HCT116 (cell line): ENCODE measurements at places on chromosomes 6 and 20.

GRCh38 chr6:110689275-110689935 is 125.9 kb downstream of the CDK19 start:
- DNase-seq, result no peak

DNA sequence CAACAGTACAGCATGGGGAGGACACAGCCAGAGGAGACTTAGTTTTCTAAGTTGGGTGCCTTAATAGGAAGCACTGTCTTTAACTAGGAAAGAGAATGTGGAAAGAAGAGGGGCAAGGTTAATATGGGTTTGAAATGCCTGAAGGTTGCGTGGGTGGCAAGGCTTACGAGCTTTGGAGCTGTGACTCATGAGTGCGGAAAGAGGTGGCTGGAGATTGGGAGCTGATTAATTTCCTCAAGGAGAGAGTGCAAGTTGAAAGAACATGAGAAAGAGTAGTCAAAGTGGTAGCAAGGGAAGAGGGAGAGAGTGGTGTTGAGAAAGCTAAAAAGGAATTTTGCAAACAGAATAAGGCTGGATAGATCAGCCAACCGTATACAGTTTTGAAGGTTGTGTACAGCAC is 315.1 kb upstream of the PRND start:
- peak; percentile 42 for DNase-seq

DNA sequence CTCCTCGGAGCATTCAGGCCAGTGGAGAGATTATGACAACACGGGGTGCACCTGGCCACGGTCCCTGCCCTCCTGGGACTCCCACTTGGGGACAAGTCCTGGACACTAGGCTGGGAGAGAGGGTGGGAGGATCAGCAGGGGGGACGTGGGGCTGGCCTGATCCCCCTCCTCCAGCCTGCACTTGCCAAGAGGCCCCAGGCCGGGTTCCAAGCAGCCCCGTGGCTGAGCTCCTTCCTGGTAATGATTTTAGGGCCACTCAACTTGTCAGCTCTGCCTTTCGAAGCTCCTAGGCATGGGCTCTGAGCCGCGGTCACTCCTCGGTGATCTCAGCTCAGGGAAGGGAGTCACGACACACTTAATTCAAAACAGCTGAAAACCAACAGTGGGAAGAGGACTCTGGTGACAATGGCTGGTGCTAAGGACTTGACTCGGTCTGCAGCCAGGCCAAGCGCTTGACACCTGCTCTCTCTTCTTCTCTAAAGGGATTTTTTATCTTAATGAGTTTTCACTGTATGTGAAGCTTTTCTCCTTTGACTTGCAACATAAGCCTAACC is 161.7 kb downstream of the BMP7 start:
- DNase-seq, result no peak

- no peak for DNase-seq
Observed at GRCh38 chr6:37980222-37980595, 160.7 kb downstream of the ZFAND3 start.

DNA sequence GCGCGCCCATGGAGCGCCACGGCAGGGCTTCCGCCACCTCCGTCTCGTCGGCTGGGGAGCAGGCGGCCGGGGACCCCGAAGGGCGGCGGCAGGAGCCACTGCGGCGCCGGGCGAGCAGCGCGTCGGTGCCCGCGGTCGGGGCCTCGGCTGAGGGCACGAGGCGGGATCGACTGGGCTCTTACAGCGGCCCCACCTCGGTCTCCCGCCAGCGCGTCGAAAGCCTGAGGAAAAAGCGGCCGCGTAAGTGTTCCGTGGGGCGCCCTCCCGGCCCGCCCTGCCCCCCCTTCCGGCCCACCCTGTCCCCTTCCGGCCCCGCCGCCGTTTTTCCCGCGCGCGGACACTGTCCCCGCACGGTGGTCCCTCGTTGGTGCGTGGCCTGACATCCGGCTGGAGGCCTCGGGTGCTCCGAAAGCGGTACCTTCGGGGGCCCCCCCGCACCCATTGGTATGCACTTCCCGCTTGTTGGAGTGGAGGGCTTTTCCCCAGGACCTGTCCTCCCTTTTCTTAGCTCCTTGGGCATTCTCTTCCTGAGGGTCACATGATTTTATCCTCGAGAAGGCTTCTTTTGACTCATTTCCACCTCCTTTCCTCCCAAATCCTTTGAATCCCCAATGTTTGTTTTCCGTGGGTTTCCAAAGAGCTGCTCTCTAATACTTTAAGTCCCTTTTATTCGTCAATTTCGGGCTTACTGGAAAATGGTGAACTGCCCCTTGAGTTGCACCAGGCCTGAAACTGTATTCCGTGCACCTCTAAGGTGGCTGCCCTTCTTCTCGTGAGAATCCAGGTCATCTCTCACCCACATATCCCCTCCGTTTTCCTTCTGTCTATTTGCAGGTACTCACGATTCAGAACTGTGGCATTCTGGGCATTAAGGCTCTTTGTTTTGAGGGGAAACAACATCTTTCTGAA is 556 bp downstream of the PANK2 start:
- no peak for DNase-seq

- DNase-seq, result no peak
Observed at GRCh38 chr6:35043381-35044130, 97.6 kb downstream of the TCP11 start.
